ENCODE measurements at places on chromosomes 5 and 9.

DNA sequence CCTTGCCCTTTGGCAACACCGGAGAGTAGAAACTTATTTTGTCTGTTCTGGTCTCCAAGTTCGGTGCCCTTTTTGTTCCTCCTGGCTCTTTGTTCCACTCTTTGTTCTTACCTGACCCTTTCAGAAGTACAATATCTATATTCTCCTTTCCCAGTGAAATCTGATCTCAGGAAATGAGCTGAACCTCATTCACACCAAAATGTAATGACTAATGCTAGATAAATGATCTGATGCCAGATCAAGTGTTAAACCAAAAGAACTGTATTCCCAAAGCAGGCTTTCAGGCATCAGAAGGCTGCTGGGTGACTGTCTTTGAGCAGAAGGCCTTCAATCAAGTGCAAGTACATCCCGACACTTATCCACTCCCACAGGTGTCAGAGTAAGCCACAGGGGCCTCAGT is 156.4 kb downstream of the SPOCK1 start:
- DNase-seq: no peak

- no peak for DNase-seq
Measured at GRCh38 chr9:137784046-137784445, 93.5 kb upstream of the CACNA1B start.

- no peak for DNase-seq
Measured at GRCh38 chr9:98220911-98221310, 28.5 kb upstream of the CORO2A start.

GRCh38 chr5:17230808-17231525 is 13.5 kb downstream of the BASP1 start:
- DNase-seq: no peak

DNA sequence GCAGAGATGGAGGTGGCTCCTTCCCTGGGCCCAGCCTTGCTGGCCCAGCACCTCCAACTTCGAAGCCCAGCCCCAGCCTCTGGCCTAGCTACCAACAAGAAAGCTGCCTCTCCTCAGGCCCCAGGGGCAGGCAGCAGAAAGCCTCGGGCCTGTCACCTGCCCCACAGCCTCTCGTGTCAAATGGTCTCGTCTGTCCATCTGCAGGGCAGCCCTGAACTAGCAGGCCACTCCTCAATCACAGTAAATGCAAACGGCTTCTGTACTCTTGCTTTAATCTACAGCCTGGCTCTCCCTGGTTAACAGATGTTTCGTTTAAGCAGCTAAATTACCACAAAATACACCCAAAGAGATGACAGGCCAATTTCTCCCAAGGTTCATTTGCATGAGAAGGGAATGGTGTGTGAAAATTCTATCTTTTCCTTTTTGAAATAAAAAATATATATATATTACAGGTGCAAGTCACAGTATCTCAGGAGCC is 21.5 kb downstream of the VAV2 start:
- DNase-seq: no peak

DNA sequence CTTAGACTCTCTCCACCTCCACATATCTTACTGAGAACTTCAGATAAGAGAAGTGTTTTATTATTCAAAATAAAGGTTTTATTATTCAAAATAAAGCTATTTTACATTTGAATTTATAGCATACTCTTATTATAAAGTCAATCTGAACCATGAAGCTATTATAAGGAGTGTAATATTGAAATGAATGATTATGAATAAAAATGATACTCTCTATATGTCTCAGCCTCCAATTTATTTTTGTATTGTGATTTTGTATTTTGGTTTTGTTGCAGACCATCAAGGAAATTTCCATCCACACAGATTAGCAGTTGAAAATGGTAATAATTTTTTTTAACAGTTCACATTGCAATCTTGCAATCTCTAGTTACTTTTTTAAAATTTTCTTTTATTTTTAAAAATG is 10.2 kb downstream of the FOCAD start:
- DNase-seq: no peak

- no peak for DNase-seq
Measured at GRCh38 chr5:154260224-154260927, 69.8 kb downstream of the GALNT10 start.

DNA sequence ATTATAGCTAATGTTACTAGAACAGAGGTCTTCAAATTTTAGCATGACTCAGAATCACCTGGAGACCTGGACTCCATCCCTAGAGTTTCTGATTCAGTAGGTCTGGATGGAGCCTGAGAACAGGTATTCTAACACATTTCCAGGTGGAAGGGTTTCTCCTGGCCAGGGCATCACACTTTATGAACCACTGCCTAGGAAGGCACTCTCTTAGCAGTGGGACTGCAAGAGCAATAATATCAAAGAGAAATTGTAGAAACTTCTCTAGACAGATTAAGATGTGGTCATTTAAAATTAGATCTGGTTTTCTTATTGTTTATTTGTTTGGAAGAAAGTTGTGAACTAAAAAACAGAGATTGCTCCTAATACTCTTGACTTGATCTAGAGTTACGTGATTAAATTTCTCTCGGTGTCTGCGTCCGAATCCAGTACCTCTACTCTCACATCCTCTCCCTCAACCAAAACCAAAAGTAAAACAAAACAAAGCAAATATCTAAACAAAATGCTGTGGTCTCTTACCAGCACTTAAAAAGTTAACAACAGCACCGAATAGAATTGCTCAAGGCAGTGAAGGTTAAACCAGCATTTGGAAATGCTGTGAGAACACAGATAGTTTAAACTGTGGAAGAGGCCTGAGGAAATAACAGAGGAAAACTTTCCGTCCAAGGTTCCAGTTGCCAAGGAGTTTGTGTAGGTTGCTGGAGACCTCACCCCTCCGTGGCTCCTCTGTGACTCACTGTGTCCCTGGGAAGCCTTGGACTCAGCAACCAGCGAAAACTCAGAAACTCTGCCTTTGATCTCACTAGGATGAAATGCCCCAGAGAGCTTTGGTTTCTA is 193.4 kb downstream of the ARRDC3 start:
- DNase-seq: peak; percentile 13

- no peak for DNase-seq
Measured at GRCh38 chr9:89695441-89695891, 90.7 kb downstream of the GADD45G start.

- no peak for DNase-seq
Measured at GRCh38 chr5:42507451-42508097, 84.3 kb downstream of the GHR start.

DNA sequence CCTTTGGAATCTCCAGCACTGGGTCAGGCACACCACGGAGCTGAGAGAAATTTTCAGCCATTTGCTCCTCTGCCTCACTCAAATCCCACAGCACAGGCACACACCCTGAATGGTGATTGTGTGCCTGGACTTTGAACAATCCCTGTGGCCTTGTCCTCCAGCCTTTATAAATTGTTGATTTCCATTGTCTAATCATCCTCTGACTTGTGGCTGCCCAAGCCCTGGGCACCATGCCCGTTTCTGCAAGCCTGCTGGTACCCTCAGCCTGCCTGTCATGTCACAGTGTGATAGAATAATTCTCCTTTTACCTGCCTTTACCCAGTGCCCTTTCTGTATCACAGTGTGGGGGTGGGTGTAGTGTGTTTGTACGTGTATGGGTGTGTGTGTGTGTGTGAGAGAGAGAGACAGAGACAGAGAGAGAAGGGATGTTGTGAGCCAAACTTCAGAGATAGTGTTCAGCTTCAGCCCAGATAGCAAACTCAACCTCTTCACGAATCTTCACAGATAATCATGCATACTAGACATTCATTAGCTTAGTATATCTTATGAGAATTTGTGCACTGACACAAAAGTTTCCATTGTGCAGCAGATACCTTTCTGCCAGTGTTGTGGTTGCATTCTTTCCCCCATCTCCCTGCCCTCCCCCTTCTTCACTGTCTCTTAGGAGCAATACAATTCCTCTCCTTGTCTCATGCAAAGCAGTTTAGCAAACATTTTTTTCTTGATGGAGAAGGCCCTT is 27.8 kb upstream of the SLC44A1 start:
- DNase-seq: no peak

- no peak for DNase-seq
Measured at GRCh38 chr9:68653141-68653595, 51.9 kb upstream of the PIP5K1B start.

GRCh38 chr5:162288647-162289296 is 221.2 kb downstream of the GABRG2 start:
- DNase-seq: no peak

- no peak for DNase-seq
Measured at GRCh38 chr9:89790542-89791109, 185.8 kb downstream of the GADD45G start.

DNA sequence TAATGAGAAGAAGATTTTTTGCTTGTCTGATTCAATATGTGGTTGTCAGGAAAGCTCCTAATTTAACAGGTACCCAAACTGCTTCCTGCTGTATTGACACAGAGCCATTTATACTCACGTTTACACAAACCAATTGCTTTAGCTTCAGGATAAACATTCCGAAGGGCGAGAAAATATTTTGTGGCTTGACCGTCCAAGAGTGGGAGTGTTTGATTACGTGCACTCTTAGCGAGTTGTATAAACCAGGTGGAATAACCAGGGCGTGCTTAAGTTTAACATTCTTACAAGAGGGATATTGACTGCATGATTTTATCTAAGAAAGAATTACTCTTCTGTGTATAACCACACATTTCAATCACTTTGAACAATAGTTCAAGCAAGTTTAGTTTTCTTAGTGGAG is 278.7 kb upstream of the TYRP1 start:
- DNase-seq: no peak

GRCh38 chr9:69299826-69300225 is 25.2 kb upstream of the ENTREP1 start:
- DNase-seq: no peak

DNA sequence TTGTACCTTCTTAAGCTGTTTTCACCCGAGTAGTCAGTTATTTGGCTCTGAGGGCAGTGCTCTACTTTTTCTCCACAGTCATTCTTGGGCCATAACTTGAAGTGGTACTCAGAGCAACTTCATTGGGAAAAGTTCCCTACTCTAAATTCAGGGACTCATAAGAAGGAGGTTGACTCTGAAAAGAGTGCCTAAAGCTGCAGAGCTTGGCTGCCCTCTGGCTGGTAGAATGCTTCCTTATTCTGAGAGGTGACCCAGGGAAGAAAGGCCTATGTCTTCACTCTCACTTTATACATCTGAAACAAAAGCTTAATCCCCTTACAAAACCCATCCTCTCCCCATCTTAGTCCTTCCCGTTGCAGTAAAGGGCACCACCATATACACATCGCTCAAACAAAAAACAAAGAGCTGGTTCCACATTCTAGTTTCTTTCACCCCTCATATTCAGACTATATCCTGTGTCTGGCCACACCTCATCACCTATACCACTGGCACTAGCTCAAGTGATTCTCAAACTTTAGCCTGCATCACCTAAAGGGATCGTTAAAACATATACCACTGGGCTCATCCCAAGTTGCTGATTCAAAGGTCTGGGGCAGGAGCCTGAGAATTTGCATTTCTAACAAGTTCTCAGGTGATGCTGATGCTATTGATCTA is 7.9 kb downstream of the IGIP start:
- DNase-seq: no peak

DNA sequence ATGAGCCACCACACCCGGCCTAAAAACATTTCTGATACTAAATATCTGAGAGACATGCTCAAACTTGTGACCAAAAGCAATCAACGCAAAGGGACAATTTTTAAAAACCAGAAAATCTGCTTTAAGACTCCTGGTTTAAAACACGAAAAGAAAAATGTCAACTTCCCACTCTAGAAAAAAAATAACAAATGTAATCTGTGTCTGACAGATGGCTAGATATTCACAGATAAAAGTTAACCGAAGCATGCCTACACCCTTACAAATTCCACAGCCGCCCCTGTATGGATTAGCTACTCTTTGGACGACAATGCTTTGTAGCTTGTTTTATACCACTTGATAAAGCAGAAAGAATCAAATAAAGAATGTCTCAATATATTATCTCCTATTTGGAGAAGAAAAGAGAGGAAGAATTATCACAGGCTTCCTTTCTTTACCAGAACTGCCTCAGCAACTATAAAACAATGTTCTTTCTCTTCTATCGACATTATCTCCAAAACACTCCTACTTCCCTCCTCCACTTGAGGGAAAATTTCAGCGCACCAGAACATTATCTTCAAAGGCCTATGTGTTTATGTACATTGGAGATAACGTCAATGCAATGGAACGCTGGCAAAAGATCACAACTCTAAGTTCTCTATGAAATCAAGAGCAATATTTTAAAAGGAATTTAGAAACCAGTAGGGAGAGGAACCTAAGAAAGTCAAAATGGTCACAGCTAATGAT is 26.2 kb downstream of the CEMIP2 start:
- DNase-seq: no peak

GRCh38 chr5:31711935-31712592 is 73.1 kb downstream of the PDZD2 start:
- no peak for DNase-seq

DNA sequence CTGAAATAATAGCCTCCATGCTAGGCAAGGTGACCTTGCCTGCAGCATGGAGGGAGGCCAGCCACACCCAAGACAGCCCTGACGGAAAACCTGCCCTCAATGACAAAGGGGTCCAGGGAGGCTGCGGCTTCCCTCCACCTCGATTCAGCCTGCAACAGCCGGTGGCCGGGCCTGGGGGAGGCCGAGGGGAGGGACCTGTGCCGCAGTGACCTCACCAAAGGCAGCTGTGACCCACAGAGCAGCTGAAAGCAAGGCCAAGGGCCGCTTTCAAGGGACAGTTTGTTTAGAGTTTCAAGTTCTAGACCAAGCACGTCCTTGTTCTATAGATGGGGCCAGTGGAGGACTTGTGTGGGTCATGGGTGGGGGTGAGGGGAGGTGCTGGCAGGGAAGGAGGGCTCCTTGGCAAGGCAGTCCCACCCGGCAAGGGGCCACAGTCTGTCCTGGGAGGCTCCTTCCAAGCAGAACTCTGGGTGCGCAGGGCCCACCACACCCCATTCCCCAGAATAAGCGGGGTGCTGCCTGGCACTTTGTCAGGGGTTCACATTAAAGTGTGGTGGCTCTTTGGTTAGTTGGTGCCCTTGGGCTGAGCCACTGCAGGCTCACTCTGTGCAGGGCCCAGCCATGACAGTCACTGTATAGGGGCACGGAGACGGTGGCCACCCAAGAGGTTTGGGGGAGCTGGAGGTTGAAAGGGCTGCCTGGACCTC is 226.5 kb downstream of the FANCC start:
- no peak for DNase-seq

GRCh38 chr9:16458696-16459420 is 411.6 kb downstream of the BNC2 start:
- DNase-seq: no peak

DNA sequence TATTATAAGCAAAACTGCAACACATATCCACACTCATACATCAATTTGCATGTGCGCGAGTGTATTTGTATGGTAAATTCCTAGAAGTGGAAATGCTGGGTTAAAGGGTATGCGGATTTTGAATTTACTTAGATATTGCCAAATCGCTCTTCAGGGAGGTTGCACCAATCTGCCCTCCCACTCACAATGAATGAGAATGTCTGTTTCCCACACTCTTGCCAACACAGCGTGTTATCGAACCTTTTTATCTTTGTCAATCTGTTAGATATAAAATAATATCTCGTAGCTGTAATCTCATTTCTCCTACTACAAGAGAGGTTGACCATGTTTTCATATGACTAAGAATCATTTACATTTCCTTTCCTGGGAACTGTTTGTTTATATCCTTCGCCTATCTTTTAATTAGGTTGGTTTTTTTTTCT is 35.7 kb downstream of the LHX2 start:
- DNase-seq: no peak
